Hematopoietic multipotent progenitor cell treated with erythropoietin and hydrocortisone succinate and interleukin-3 and kit ligand, for 4 days (in vitro differentiated cells): ENCODE measurements at places on chromosomes 7 and 10.

- peak; percentile 46 for DNase-seq
These were observed 58.6 kb upstream of the COL13A1 start for GRCh38 chr10:69742928-69743602.

GRCh38 chr10:75696536-75696935, 265.1 kb downstream of the LRMDA start:
- peak; percentile 24 for DNase-seq

GRCh38 chr7:115023219-115023618, 101.3 kb downstream of the MDFIC start:
- peak; percentile 94 for DNase-seq

DNA sequence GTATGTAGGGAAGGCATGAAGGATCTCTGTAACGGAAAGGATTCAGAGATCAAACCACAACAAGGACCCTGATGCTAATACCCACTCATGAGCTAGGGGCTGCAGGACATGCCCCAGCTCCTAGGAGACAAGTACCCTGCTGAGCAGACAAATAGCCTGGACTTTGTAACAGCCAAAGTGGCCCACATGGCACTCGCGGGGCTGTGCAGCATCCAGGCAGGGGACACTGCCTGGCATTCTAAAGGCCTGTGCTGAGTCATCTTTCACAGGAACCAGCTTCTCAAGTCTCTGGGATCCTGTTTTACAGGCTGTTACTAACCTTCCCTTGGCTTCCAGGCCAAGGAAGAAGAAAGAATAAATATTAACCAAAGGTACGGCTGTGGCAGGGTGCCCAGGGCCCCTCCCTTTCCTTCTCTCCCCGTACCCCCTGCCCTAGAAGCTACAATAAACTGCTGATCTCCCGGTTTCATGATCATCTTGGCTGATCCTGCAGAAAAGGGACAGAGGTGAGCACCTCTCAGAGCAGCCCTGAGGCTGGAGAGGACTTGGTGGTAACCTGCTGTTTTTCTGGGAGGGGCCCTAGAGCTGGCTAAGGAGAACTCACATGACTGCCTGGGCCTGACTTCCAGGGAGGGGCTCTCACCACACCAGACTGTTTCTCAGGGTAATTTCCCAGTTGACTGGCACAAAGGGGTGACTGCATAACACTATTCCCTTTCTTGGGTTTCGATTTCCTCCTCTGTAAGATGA, 4.2 kb upstream of the RPEL1 start:
- peak; percentile 80 for DNase-seq

DNA sequence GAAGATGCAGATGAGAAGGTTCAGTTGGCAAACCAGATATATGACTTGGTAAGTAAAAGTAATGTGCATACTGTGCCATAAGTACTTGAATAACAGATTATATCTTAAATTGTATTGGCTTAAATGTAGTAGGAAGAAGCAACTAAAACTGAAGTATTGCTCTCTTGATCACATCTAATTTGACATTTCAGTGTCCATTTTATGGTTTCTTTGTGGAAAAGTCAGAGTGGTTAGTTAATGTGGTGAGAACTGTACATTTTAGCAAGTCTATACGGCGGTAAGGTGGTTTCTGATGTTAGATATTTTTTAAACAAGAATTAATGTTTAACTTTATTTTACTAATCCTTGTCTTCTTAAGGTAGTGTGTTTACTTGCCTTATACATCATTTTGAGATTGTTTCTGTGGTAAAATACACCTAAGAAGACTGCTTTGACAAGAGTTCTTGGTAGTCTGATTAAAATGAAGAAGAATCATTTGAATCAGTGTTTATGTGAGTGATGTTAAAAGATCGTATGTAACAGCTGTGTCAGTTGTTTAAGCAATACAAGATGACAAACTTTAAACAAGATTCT, 5.1 kb downstream of the ING3 start:
- DNase-seq: no peak

DNA sequence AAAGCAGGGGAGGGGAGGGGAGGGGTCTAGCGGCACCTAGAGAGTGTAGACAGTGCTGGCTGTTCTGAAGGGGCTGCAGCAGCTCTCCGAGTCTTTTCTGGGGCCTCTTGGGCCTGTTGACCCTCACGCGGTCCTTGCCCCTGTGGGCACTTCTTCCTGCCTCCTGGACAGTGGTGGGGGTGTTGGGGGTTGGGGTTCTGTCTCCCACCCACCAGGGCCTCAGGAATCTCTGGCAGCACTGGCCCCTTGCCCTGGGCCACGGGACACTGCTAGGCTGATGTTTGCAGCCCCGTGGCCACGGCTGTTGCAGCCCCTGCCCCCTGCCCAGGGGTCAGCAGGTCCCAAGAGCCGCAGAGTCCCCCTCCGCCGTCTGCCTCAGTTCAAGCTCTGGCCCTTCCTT, 68.9 kb upstream of the INPP5A start:
- no peak for DNase-seq

GRCh38 chr7:146388928-146389327, 272.3 kb downstream of the CNTNAP2 start:
- no peak for DNase-seq

GRCh38 chr10:77377034-77377433, 260.6 kb downstream of the KCNMA1 start:
- DNase-seq: no peak

DNA sequence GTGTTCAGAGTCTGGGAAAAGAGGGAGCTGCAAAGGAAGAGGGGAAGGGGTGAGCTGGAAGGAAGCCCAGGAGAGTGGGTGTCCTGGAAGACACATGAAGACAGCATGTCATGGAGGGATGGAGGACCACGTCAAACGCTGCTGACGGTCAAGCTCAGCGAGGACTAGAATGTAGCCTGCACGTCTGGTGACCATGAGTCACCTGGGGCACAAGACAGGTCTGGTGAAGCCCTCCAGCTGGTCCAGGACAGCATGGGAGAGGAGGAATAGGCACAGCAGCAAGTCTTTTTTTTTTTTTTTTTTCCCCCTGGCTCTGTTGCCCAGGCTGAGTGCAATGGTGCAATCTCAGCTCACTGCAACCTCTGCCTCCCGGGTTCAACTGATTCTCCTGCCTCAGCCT, 19.6 kb upstream of the AMZ1 start:
- DNase-seq: no peak

GRCh38 chr7:55512635-55513191, 59.6 kb downstream of the VOPP1 start:
- DNase-seq: no peak

DNA sequence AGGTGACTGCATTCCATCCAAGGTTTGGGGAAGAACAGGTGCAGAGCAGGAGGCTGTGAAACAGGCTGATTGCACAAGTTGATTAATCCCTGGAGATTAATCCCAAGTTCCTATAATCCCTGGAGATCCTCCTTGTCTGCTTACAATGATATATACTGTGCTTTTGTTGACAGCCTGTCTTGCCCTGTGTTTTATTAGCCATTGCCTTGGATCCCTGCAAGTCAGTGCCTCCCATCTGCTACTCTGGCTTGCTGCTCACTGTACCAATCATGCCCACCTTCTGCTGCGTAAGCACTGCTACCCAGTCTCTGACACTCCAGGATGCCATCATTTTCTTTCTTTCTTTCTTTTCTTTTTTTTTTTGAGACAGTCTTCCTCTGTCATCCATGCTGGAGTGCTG, 65.4 kb downstream of the ANKRD61 start:
- DNase-seq: no peak

DNA sequence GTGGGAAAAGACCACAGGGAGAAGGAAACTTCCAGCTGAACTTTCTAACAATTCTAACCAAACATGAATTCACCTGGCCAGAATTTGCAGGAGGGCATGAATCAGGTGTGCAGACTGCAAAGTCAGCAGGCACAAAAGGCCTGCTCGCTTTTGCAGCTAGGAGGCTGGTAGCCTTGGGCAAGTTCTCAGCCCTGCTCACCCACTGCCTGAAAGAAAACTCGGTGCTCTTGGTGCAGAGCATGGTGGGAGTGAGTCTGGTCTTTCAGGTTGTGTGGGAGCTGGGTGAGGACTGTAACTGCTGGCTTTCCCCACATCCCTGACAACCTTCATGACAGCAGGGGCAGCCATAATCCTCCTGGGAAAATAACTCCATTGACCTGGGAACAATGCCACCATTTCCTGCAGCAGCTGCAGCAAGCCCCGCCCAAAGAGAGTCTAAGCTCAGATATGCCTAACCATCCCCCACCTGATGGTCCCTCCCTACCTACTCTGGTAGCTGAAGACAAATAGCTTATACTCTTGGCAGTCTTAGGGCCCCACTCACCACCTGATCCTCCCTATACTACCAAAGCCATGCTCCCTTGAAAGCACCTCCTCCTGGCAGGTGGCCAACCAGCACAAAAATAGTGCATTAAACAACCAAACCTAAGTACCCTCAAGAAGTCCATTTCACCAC, 31.6 kb downstream of the ZNF117 start:
- DNase-seq: no peak

- DNase-seq: peak; percentile 67
These were observed 6.1 kb downstream of the GSTO2 start for GRCh38 chr10:104274762-104275721.

- DNase-seq: peak; percentile 51
These were observed 119.5 kb downstream of the BAMBI start for GRCh38 chr10:28796606-28797512.

GRCh38 chr7:100642534-100642907, 1.2 kb upstream of the TFR2 start:
- peak; percentile 92 for DNase-seq

- DNase-seq: no peak
These were observed 51.9 kb upstream of the COMTD1 start for GRCh38 chr10:75287697-75288096.

- DNase-seq: peak; percentile 62
These were observed 3.4 kb upstream of the ARHGAP22 start for GRCh38 chr10:48608279-48608681.

DNA sequence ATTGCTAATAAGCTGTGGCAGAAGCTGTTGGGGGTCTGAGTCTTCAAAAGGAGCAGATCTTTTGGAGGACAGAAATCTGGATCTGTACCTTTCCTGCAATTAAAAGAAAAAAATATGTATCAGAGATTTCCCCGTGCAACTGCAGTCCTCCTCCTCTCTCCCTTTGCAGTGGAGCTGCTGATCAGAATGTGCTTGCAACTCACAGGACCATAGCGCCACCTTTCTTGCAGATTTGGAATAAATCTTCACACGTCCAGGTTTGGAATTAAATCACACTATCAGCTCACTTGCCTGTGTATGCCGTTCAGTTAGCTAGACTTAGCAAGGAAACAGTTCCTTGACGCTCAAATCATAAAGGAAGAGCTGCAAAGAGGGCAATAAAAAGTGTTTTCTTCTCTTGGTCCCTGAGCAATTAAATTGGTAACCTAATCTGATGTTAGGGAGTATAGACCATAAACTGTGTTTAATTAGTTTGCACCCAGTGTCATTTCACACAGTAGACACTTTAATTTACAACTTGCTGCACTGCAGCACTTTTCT, 77.4 kb downstream of the PON1 start:
- peak; percentile 83 for DNase-seq
